ENCODE measurements at places on chromosomes 2 and 18.

GRCh38 chr2:29374823-29375222 lies 259.6 kb downstream of the CLIP4 start:
- DNase-seq: no peak

DNA sequence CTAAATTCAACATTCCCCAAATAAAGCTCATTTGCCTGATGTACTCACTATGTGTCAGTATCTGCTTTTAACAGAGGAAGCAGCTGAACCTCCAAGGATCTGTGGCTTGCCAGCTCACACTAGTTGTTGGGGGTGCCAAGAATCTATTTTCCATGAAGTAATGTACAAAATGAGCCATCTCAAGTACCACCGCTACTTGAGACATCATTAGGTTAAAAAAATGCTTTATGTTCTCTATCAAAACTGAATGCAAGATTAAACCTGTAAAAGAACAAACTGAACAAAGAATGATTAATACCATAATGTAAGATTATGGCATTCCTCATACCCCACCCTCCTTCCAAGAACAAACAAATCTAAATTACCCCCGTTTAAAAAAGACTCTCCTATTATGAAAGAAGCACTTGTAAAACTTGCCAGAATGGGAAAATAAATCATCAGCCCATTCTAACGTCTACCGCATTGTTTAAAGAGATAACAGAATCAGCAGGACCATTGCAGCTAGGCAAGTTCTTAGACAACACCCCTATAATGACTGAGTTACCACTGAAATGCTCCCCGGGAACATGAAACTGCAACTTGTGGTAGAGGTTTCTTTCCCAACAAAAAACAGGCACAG lies 471.6 kb downstream of the DLGAP1 start:
- DNase-seq: no peak

DNA sequence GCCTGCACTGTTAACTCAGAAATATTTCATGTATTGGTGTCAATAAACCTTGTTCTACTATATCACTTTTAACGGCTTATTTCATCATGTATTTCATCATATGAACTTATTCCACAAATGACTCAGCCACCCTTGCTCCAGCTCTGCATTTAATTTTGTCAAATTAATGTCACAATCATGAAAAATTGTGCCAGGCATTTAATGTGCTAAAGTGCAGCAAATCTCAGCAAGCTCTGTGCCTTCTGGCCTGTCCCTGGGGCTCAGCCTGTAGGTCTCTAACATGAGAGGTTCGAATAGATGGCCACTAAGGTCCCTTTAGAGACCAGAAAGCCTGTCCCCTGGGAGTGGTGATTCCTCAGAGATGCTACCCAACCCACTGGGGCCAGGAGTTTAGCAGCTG lies 28.6 kb downstream of the BOD1L2 start:
- DNase-seq: no peak

- no peak for DNase-seq
Observed at GRCh38 chr2:207311316-207312005, 145.7 kb upstream of the KLF7 start.

DNA sequence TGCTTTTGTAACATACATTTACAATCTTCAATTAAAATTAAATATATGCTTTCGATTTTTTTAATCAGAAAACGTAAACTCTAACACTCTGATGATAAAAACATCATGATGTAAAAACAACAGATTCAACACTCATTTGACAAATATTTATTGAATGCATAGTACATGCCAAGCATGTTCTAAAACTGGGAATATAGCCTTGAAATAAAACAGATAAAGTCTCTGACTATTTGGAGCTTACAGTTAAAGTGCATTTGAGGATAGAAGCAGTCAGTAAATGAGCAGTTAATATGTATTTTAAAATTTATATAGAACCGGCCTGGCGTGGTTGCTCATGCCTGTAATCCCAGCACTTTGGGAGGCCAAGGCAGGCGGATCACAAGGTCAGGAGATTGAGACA lies 47.8 kb downstream of the TMX3 start:
- DNase-seq: no peak

GRCh38 chr2:112662704-112663103 lies 17.0 kb downstream of the SLC20A1 start:
- no peak for DNase-seq

- DNase-seq: no peak
Observed at GRCh38 chr2:167140767-167141166, 252.5 kb downstream of the XIRP2 start.

GRCh38 chr18:42064109-42064508 lies 109.1 kb downstream of the PIK3C3 start:
- DNase-seq: no peak

DNA sequence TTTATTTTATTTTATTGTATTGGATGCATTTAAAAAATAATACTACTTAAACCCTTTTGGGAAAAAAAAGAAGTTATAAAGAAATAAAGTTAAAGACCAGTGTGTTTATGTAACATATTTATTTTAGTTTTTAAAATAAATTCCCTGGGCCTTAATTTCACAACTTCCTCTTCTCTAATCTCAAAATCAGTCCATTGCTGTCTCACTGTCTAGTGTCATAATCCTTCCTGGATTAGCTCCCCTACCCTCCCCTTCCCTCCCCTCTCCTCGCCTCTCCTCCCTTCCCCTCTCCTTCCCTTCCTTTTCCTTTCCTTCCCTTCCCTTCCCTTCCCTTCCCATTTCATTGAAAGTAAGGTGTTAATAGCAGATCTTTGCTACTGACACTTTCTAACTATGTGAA lies 40.3 kb upstream of the ZEB2 start:
- peak; percentile 62 for DNase-seq

DNA sequence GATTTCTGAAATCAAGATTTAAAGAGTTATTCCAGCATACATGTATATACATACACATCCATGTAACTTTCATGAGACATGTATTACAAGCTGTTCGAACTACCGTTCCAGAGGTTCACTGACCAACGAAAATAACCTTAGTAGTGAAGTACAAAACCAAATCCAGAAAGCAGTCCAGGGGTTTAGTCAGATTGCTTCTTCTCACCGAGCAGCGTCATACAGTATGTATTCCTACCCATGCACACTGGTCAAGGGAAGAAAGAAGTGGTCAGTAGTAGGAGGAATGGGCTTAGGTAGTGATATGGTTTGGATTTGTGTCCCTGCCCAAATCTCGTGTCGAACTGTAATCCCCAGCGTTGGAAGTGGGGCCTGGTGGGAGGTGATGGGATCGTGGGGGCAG lies 45.3 kb downstream of the E2F6 start:
- no peak for DNase-seq

- no peak for DNase-seq
Observed at GRCh38 chr2:64853306-64853705, 135.9 kb upstream of the SLC1A4 start.

- DNase-seq: no peak
Observed at GRCh38 chr2:25701801-25702200, 28.4 kb upstream of the DTNB start.

DNA sequence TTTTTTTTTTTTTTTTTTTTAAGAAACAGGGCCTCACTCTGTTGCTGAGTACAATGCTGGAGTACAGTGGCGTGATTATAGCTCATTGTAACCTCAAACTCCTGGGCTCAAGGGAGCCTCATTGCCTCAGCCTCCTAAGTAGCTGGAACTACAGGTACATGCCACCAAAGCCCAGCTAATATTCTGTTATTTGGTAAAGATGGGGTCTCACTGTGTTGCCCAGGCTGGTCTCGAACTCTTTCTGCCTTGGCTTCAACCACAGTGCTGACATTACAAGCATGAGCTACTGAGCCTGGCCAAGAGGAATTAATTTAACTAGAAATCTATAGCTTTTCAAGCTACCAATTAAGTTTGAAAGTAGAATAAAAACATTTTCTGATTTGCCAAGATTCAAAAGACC lies 27.8 kb downstream of the DYM start:
- DNase-seq: no peak

DNA sequence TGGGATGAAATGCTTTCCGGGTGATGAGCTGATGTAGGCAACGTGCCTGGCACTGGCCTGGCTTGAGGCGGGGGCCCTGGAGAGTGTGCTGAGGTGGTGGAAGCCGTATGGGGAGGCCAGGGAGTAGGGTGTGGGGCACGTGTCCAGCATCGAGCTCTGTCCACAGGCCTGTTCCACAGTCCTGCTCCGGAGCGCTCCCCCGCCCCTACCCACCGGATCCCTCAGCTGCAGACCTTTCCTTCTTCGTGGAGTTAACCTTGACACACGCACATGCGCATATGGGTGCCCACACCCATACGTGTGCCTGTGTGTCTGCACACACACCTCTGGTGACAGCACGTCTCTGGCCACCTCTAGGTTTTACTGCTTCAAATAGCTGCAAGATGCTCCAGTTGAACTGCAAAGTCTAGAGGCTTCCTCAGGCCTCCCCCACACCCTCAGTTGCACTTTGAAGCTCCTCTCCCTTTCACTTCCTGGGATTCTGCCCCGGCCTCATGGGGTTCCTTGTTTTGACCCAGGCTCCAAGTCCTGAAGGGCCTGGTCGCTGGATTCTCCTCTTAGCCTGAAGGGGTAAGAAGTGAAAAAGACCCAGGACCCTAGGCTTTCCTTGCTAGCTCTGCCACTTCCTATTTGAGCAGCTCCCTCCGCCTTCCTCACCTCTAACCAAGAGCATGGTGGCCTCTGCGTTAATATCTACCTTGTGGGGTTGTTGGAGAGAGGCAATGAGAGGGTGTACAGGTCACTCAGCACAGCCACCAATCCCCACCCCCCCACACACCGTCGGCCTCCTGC lies 49.5 kb downstream of the INHBB start:
- DNase-seq: no peak

DNA sequence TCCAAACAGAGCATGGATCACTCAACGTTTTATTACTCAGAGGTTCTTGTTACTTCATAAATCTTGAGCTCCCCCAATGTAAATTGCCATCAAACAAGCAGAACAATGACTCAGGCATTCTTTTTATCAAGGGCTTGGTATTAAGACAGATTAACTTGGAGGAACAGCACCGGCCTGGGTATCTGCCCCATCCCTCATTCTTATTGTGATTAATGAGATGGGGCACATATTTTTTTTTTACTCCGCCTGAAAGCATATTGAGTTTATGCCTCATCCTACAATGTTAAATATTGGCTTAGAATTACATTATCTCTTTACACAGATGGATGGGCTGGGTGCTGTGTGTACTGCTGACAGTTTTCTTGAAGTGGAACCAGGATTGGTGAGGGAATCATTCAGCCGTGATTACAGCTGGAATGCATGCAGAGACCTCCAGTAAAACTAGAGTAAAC lies 387.3 kb downstream of the CLIP4 start:
- DNase-seq: no peak

DNA sequence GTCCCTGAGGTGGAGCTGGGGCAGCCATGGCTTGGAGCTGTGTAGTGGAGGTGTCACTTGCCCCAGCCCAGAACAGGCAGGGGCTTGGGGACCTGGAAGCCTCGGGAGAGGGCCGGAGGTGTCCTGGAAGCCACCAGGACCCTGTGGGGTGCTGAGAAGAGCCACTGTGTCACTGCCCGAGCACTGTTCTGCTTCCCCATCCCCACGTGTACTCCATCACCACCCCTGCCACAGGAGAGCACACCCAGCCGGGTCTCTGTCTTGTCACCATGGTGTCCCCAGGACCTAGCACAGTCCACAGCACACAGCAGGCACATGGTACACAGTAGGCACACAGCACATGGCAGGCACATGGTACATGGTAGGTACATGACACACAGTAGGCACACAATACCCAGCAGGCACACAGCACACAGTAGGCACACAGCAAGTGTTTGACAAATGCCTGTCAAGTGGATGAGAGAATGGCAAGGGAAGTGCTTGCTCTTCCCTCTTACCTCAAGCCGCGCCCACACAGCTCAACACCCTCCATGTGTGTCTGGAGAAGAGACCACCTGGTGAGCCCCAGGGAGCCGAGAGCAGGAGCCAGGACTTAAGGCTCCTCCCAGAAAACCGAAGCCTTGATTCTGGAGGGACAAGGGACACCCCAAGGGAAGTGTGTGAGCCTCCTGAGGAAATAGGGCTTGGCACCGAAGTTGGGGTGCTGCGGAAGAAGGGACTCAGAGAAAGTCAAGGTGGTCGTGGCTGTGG lies 13.3 kb downstream of the MBP start:
- DNase-seq: no peak

DNA sequence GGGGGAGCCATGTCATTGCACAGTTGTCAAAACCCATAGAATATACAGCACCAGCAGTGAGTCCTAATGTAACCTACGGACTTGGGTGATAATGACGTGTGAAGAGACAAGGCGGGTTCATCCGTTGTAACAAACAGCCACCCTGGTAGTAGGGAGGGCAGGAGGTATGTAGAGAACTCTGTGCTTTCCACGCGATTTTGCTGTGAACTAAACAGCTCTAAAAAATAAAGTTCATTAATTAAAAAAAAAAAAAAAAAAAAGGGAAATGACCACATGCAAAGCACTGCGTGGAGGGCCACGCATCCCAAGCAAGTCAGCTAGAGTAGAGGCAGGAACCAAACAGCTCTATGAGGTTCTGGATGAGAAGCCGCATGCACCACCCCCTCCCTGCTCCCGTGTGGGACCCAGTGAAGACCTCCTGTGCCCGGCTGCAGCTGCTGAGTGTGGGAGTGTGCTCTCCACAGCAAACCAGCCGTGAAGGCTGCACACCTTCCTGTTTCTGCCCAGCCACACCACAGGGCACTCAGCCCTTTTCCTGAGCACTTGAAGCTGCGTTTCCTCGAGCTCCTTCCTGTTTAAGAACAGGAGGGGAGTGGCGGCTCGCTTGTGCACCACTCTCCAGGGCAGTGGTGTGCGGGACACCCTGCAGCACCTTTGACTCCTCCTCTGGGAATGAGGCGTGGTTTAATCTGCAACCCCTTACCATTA lies 65.6 kb downstream of the ODC1 start:
- peak; percentile 96 for DNase-seq

DNA sequence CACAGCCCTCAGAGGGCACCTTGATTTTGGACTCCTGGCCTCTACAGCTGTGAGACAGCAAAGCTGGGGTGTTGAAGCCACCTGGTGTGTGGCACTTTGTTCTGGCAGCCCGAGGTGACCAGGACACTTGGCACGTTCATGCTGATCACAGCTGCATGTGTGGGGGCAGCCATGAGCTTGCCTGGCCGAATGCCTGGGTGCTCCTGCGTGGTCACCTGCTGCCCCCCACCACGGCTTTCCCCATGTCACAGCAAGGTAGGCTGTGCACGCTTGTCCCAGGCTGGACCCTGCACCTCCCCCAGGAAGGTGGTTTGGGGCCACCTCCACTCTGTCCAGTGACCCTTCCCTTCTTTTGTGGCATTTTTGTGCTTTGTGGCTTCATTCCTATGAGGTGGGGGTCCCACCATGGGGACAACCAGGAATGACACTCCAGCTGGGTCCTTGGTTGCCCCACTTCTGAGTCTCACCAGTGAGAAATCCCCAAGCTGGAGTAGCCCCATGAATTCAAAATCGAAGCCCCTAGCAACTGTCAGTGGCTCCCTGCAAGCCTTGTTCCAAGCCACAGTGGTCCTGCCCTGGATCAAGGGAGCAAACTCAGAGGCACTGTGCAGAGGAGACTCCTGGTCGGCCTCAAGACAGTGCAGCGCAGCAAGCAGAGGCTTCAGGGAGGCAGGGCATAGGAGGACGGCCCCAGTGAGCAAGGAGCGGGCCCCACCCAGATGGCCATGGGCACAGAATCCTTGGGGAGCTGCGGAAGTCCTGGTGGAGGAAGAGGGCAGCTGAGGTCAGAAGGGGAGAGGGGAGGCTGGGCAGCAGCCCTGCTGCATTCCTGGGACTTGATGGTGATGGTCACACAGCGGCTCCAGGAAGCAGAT lies 121.4 kb upstream of the HS6ST1 start:
- no peak for DNase-seq

All from Kasumi-1 (cell line).